ENCODE measurements at places on chromosomes 1 and 21. TPM values are rescaled to one million over a fixed set of nuclear protein-coding genes. Genes with fewer than 3 reads are reported as not detected.

Gene COL6A2
- 1,745 TPM for total RNA-seq

Gene FOXO6
- total RNA-seq: 1.1 TPM

Gene GUCA2A
- not detected for total RNA-seq

Gene CHI3L1
- 9.1 TPM for total RNA-seq

Gene TLCD4
- 17.8 TPM for total RNA-seq

Gene ATAD3C
- total RNA-seq: 0.55 TPM

Gene TNN
- total RNA-seq: 0.28 TPM

Gene NID1
- 142 TPM for total RNA-seq

Gene GNAT2
- not detected for total RNA-seq

Gene FMO2
- 3.0 TPM for total RNA-seq

DNA sequence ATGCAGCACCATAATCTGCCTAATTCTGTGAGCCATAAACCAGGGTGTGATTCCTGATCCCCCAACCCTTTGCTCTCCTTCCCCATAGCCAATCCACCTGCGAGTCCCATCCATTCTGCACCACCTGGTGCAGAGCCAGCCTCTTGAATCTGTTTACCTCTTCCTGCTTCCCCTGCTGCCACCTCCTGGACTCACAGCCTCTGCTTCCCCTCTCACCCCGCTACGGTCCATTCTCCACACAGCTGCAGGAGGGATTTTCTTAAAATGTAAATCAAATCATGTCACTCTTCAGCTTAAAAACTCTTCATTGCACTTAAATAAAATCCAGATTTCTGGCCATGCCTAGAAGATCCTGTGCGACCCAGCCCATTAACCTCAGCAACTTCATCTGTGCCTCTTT lies 186.7 kb downstream of the FOXD2 start:
- H3K4me3 ChIP-seq: no peak overlapping the region
- H3K27ac ChIP-seq: no peak overlapping the region
- H3K36me3 ChIP-seq: no peaks in the 10 kb centered on the region
- no peak for DNase-seq
- no peaks in the 10 kb centered on the region for H3K4me1 ChIP-seq

- no peak for DNase-seq
- H3K27me3 ChIP-seq: no peaks in the 10 kb centered on the region
- H3K27ac ChIP-seq: no peak overlapping the region
Observed at GRCh38 chr1:10195570-10195969, 14.8 kb upstream of the KIF1B start.

GRCh38 chr1:157226739-157227138 lies 88.5 kb upstream of the ETV3 start:
- H3K27me3 ChIP-seq: no peaks in the 10 kb centered on the region
- no peak for DNase-seq
- no peaks in the 10 kb centered on the region for H3K36me3 ChIP-seq
- H3K27ac ChIP-seq: no peak overlapping the region

DNA sequence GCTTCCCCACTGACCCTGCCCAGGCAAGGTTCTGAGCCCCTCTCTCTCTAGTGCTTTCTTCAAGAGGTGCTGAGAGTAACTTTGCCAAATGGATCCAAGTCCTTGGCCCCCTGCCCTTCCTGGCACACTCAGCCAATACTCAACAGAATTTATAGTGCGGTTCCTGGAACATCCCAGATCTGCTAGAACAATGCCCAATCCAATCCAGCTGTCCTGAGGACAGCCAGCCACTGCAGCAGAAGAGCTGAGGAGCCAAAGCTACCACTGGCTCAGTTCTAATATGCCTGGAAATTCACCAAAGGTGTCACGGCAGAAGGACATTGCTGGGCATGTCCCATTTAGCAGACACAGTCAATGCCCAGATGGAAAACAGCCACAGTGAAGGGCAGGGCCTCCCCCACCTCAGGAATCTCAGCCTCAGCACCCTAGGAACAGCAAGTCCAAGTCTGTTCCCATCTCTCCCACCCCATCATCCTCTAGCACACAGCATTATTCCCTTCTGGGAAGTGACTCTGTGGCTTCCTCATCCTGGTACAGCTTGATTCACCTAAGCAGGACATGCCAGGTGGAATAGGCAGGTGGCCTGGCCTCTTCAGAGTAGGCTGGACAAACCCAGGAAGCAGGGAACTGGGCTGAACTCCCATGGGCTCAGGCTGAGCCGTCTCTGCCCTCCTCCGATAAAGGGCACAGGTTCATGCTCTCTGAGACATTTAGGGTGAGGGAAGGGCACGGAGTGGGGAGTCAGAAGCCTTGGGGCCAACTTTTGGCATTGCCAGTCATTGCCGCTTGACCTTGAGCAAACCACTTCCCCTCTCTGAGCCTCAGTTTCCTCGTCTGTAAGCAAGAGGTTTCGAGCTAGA lies 24.6 kb downstream of the PMVK start:
- H3K4me1 ChIP-seq: no peaks in the 10 kb centered on the region
- H3K4me3 ChIP-seq: no peak overlapping the region
- no peaks in the 10 kb centered on the region for H3K27me3 ChIP-seq
- H3K27ac ChIP-seq: no peak overlapping the region
- DNase-seq: peak; percentile 50
- no peaks in the 10 kb centered on the region for H3K36me3 ChIP-seq

DNA sequence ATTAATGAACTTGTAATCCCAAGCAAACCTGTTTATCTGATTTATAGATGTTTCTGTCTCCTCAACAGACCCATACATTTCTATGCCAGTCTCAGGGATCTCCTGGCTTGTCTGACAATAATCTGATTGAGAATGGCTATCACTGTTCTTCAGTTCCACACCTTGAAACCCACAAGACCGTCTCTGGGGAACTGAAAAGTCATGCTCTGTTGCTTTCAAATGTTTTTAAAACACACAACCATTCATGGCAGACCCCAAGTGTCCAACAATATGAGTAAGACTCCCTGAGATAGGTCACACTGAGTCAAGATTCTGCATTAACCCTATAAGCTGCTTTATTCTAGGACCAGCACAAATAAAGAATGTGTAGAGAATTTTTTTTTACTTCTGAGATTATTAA lies 611.2 kb upstream of the PLXNA2 start:
- H3K27me3 ChIP-seq: no peaks in the 10 kb centered on the region
- no peak overlapping the region for H3K4me3 ChIP-seq
- no peak for DNase-seq
- no peak overlapping the region for H3K27ac ChIP-seq
- no peaks in the 10 kb centered on the region for H3K4me1 ChIP-seq
- H3K36me3 ChIP-seq: no peaks in the 10 kb centered on the region

- no peaks in the 10 kb centered on the region for H3K36me3 ChIP-seq
- no peak overlapping the region for H3K27ac ChIP-seq
- H3K27me3 ChIP-seq: no peaks in the 10 kb centered on the region
- DNase-seq: no peak
- H3K4me3 ChIP-seq: no peak overlapping the region
- peaks cover 20% of the 10 kb centered on the region for H3K4me1 ChIP-seq
Observed at GRCh38 chr1:61436016-61436415, 288.9 kb downstream of the TM2D1 start.

DNA sequence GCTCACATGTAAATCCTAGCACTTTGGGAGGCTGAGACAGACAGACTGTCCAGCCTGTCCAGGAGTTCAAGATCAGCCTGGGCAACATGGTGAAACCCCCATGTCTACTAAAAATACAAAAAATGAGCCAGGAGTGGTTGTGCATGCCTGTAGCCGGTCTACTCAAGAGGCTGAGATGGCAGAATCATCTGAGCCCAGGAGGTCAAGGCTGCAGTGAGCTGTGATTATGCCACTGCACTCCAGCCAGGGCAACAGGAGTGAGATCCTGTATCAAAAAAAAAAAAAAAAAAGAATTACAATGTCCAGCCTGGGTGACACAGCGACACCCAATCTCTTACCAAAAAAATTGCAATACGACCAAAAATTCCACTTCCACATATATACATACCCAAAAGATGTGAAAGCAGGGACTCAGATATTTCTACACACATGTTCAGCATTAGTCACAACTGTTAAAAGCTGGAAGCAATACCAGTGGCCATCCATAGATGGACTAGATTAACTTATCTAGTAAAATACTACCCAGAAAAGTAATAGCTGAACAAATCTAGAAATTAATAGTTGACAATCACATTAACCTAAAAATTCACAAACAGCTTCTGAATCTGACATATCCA lies 49.2 kb downstream of the ASH1L start:
- no peak overlapping the region for H3K4me3 ChIP-seq
- no peaks in the 10 kb centered on the region for H3K27me3 ChIP-seq
- no peak overlapping the region for H3K27ac ChIP-seq
- no peak for DNase-seq
- H3K36me3 ChIP-seq: peaks cover 8% of the 10 kb centered on the region

DNA sequence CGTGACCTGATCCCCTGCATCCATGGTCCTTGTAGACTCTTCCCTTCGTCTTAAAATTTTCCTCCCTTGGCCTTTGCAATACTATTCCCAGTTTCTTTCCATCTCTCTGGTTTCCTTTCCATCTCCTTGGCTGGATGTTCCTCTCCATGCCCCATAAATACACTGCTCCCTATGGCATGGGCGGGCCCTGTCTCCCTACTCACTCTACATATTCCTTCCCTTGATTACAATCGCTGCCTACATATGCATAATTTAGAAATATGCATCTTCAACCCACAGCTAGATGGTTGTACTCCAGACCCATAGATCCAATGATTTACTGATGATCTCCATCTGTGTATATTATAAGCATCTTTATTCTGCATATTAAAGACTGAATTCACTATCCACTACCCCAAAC lies 405.0 kb downstream of the NTNG1 start:
- H3K27me3 ChIP-seq: no peaks in the 10 kb centered on the region
- no peaks in the 10 kb centered on the region for H3K36me3 ChIP-seq
- H3K4me1 ChIP-seq: no peaks in the 10 kb centered on the region
- DNase-seq: no peak
- no peak overlapping the region for H3K27ac ChIP-seq

- no peaks in the 10 kb centered on the region for H3K4me1 ChIP-seq
- H3K27me3 ChIP-seq: no peaks in the 10 kb centered on the region
- DNase-seq: peak; percentile 64
- H3K27ac ChIP-seq: no peak overlapping the region
Observed at GRCh38 chr1:219416598-219417238, 196.2 kb downstream of the ZC3H11B start.

DNA sequence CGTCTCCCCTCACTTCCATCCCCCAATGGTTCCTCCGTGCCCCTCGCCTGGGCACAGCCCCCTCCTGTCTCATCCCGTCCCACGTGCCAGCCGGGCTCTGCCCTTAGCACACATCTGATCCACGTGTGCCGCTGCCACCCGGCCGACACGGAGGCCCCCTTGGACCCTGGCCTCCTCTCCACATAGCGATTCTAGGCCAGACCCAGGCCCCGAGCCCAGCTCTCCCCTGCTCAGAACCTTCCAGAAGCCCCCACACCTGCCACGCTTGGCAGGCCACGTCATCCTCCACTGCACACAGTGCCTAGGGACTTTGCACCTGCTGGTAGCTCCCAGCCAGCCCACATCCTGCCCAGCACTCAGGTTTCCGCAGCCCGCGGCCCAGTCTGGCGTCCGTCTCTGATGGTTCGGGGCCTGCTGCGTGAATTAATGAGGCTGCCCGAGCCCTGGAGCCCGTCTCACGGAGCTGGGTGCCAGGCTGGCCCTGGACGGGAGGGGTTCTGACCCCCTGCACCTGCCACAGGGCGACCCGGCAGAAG lies 20.1 kb downstream of the PLCH2 start:
- peaks cover 11% of the 10 kb centered on the region for H3K4me1 ChIP-seq
- DNase-seq: no peak
- no peak overlapping the region for H3K27ac ChIP-seq
- peaks cover 6% of the 10 kb centered on the region for H3K27me3 ChIP-seq
- no peaks in the 10 kb centered on the region for H3K36me3 ChIP-seq
- H3K4me3 ChIP-seq: no peak overlapping the region

- H3K4me1 ChIP-seq: no peaks in the 10 kb centered on the region
- H3K4me3 ChIP-seq: no peak overlapping the region
- H3K27ac ChIP-seq: no peak overlapping the region
- H3K36me3 ChIP-seq: no peaks in the 10 kb centered on the region
- no peaks in the 10 kb centered on the region for H3K27me3 ChIP-seq
Observed at GRCh38 chr1:94836891-94837290, 16.7 kb downstream of the SLC44A3 start.

- peaks cover 62% of the 10 kb centered on the region for H3K4me1 ChIP-seq
- peak; percentile 87 for DNase-seq
- no peaks in the 10 kb centered on the region for H3K36me3 ChIP-seq
- H3K27ac ChIP-seq: peak overlapping the region; percentile 99
- H3K27me3 ChIP-seq: no peaks in the 10 kb centered on the region
Observed at GRCh38 chr1:228082918-228083870, 686 bp downstream of the ARF1 start.

DNA sequence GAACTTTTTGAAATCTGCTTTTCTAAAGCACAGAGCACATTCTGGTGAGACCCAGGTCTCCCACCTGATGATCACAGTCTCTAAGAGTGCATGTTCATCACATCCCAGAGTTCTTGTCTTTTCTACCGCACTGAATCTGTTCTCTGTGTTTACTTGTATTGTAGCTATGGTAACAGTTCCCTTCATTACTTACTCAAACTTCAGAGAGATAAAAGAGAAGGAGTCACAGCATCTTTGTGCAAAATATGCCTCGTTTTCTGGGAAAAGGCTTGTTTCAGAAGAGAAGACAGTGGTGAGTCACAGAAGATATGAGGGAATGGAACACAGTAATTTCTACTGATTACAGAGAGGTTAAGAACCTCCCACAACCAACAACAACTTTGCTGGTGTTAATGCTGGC lies 580.6 kb downstream of the PLA2G4A start:
- H3K27ac ChIP-seq: no peak overlapping the region
- H3K27me3 ChIP-seq: no peaks in the 10 kb centered on the region
- no peak overlapping the region for H3K4me3 ChIP-seq

DNA sequence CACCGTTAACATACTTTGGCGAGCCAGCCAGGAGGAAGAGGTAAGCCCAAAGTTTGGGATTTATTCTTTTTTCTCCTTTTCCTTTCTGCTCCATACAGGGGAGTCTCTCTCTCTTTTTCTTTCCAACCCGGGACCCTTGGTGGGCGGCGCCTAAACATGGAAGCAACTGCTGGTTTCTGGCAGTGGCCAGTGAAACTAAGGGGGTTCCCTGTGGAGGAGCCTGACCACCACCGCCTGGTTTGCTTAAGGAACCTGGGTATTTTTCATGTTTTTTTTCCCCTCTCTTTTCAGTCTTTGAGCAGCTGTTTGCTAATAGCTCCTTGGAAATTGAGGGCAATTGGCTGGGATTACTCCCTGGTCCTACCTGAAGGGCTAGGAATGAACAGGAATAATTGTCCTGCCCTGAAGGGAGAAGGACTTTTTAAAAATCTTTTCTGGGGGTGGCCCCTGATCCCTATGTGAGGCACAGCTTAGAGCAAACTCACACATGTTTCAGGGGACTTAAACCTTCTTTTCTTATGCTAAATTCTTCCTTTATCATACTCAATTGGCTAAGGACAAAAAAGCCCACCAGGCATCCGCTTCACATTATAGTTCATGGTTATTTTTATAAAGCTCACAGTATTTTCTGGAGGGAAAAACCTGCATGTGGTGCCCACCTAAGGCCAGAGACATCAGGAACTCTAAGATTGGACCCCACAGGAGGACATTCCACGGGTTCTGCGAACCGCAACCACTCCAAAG lies 61.3 kb upstream of the PLD5 start:
- no peaks in the 10 kb centered on the region for H3K27me3 ChIP-seq
- H3K27ac ChIP-seq: no peak overlapping the region
- no peaks in the 10 kb centered on the region for H3K4me1 ChIP-seq
